Erythroblast (primary cell): ENCODE measurements at places on chromosomes 4 and X.

- no peak for DNase-seq
Observed at GRCh38 chr4:187617113-187617512, 378.5 kb upstream of the ZFP42 start.

- DNase-seq = no peak
Observed at GRCh38 chrX:13485167-13485566, 84.2 kb upstream of the EGFL6 start.

DNA sequence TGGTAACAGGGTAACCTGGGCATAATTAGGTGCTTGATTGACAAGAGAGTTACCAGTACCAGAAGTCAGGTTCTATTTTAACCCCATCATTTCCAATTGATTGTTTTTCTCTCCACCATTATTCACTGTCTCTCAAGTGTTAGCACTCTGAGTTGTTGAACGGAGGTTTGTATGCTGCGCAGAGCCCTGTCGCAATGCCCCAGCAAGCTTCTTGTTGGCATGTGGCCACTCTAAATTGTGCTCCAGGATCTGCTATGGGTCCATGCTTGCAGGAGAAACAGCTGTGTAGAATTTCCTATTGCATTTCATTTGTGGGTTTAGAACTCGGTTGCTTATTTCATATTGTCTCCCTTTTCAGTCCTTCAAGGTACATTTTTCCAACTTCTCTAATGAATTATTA is 98.2 kb downstream of the KLHL8 start:
- DNase-seq = no peak

GRCh38 chr4:38482696-38483095 is 181.3 kb upstream of the KLF3 start:
- no peak for DNase-seq

DNA sequence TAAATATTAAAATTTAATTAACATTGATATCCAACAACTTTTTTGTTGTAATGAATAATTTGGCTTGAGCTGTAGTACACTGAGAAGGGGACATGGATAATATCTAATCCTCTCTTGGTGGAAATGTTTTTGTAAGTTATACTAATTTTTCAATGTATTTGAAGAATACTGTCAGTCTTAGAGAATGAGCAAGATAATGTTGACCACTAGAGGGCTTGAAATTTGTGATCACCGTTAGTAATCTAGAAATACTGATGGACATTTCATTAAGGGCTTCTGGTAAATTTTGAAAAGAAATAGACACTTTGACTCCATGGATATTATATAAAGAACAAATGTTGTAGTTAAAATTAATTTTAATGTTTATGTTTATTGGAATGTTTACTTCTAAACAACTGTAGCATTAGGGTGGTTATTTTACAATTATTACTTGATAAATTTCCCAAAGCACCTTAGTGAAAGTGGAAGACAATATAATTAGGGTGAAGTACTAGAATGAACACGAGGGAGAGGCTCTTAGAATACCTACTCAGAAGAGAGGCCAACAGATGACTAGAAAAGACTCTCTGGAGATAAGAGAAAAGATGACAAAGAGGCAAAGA is 20.0 kb upstream of the CAMK2D start:
- peak; percentile 35 for DNase-seq

- DNase-seq = no peak
Observed at GRCh38 chr4:47060561-47060960, 29.2 kb downstream of the GABRB1 start.

GRCh38 chr4:137312257-137312656 is 220.0 kb downstream of the PCDH18 start:
- DNase-seq = no peak

GRCh38 chr4:47359891-47360290 is 103.6 kb downstream of the COMMD8 start:
- no peak for DNase-seq

DNA sequence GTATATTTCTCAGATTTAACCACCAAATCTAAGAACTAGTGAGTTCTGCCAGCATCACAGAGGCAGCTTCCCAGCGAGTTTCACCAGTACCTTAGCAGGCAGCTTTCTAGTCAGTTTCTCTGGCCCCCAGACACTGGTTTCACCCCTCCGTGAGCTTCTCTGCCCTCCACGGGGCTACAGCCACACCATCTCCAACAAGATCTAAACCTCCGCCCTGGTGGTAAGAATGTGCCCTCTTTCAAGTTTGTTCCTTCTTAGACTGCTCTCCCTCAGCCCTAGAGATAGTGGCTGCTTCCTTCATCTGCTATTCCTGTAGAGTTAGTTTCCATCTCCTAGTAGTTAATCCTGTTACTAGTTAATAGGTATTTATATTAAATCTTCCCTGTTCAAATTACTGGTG is 60.5 kb upstream of the TAB3 start:
- no peak for DNase-seq

DNA sequence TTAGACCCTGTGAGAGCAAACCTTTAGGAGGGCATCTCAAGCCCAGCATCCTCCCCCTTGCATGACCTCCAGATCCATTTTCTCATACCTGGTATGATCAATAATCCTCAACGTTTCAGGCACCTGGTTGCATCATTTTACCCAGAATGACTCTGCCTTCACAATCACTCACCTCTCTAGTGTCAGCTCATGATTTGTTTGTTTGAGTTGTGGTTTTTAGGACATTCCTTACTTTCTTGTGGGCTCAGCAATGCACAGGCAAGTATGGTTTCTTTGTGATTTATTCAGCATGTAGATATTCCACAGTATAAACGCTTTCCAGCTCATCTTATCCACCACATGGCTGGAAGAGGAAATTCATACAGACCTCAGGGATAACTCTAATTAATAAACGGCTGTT is 93.6 kb upstream of the CPEB2 start:
- no peak for DNase-seq
